ENCODE measurements at places on chromosomes 12 and 14.

DNA sequence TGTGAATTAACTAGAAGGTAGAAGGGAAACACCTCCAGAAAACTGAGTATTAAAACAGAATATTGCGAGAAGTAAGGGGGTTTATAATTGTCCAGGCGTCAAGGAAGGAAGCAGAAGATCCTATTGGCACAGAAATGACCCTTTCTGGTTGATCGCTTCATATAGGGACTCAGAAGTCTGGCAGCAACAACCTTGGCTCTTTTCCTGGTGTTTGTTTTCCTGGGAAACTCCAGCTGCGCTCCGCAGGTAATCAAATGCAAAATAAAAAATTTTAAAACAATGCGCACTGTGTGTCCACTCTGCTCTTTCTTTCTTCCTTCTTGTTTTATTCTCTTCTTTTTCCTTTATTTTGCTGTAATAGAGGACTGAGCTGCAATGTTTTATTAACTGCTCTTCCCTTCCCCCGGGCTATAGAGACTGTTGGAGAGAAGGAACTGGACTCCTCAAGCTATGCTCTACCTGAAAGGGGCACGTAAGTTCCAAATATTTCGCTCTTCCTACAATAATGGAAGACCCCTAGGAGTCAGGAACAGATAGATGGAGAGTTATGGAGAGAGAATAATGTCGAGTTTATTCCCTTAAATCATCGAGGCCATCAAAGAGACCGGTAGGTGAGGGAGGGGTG lies 737 bp downstream of the SPX start:
- no peak for DNase-seq

GRCh38 chr14:40955131-40955505 lies 651.6 kb upstream of the LRFN5 start:
- no peak for DNase-seq

- no peak for DNase-seq
Measured at GRCh38 chr12:15774819-15775218, 14.4 kb downstream of the EPS8 start.

DNA sequence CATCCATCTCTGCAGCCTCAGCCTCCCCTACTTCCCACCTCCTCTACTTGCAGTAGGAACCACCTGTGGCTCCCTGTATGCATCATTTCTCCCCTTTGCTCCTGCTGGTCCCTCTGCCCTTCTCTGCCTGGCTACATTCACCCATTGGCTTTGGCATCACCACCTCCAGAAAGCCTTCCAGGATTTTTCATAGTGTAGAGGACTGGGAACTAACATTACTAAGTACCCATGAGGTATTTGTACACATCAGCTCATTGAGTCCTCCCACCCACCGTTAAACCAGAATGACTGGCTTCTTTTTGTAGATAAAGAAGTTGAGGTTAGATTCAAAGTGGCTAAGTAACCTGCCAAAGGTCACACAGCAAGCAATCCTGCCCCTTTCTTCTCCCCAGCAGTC lies 17.1 kb downstream of the SYNE3 start:
- DNase-seq, result no peak

- no peak for DNase-seq
Measured at GRCh38 chr12:93111773-93112172, 182.7 kb upstream of the EEA1 start.
